ENCODE measurements at places on chromosomes 4 and X. TPM values are rescaled to one million over a fixed set of nuclear protein-coding genes. Genes with fewer than 3 reads are reported as not detected.

DNA sequence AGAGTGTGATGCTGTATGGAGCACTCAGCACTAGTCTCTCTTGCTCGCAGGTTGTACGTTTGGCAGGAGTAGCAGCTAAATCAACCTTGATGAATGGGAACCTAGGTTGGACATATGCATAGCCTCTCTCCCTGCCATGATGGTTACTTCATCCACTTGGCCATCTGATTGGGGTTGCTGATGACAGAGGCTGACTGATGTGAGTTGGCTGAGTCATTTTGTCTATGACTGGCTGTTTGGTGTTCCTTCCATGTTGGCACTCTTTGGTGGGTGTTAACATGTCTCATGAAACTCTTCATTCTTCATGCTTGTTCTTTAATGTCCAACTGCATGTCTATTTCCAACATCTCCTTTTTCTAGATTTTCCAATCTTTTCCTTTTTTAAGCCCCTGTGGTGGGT is 31.6 kb upstream of the SPARCL1 start:
- DNase-seq: no peak

- no peak for DNase-seq
Observed at GRCh38 chrX:123330229-123330942, 146.3 kb downstream of the GRIA3 start.

DNA sequence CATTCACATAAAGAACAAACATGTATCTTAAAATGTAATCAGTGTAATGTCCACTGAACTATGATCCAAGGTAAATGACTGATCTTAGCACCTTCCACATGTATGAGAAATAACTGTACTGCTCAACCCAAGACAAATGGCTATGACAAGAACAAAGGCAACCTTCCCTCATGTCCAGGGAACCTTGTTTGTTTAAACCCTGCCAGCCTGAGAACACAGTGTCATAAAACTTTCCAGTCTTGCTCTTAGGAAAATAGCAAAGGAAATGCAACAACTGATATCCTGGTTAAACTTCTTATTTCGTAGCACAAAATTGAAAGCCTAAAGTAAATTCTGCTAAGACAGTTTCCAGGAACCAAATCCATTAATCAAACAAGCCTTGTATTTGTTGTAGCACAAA is 494.3 kb downstream of the IL15 start:
- no peak for DNase-seq

DNA sequence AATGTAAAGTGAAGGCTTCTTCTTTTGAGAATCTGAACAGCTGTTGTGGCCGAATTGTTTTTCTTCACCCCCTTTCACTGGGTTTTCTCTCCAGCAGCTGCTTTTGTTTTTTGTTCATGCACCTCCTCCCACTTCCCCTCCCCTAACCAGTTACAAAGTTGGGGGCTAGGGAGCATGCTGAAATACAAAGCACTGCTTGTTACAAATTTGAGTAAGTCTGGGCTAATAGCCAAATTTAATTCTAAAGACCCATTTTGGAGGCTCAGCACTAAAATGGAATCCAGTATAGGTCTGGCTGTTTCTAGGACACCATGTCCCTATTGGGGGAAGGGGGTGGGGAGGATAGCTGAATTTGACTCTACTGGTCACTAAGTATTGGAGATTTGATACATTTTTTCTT is 89.2 kb upstream of the GPM6B start:
- peak; percentile 12 for DNase-seq

DNA sequence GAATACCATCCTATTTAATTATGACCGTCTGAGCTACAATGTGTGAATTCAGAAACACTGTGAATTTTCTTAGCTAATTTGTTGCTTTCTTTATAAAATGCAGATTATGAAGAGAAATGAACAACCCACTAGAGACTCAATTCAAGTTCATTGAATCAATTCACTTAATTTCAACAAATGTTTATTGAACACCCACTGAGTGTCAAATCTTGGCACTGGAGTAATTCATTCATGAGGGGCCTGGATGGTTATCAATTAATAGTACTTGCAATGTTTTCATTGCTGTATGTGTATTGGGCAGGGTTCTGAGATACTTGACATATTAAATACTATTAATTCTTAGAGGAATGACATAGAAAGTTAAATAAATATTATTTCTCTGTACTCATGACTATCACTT is 789.4 kb downstream of the STPG2 start:
- no peak for DNase-seq

Gene GUCY1B1
- total RNA-seq: 10.9 TPM

DNA sequence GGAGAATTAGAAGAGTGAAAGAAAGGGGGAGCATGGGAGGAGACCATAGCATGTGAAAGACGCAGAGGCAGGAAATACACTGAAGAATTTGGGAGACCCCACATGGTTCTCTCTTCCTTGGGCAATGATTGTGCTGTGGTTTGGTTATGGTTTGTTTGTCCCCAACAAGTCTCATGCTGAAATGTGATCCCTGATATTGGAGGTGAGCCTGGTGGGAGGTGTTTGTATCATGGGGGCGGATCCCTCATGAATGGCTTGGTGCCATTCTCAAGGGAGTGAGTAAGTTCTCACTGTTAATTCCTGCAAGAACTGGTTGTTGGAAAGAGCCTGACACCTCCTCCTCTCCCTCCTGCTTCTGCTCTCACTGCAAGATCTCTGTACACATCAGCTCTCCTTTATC is 78.6 kb upstream of the RAI2 start:
- no peak for DNase-seq

GRCh38 chr4:63049278-63049677 is 1360.0 kb downstream of the TECRL start:
- DNase-seq: no peak

- peak; percentile 28 for DNase-seq
Observed at GRCh38 chr4:70903291-70903603, 1.1 kb downstream of the MOB1B start.

GRCh38 chr4:115234405-115235093 is 121.1 kb upstream of the NDST4 start:
- DNase-seq: peak; percentile 31

GRCh38 chrX:155148724-155149537 is 67.3 kb upstream of the VBP1 start:
- DNase-seq: peak; percentile 45

GRCh38 chr4:74426101-74426500 is 18.8 kb upstream of the AREG start:
- DNase-seq: no peak

Gene UFSP2
- total RNA-seq: 43.0 TPM

Gene HSFX1
- 0.59 TPM for total RNA-seq

Gene PFKFB1
- 0.74 TPM for total RNA-seq

Gene RAB40AL
- not detected for total RNA-seq

DNA sequence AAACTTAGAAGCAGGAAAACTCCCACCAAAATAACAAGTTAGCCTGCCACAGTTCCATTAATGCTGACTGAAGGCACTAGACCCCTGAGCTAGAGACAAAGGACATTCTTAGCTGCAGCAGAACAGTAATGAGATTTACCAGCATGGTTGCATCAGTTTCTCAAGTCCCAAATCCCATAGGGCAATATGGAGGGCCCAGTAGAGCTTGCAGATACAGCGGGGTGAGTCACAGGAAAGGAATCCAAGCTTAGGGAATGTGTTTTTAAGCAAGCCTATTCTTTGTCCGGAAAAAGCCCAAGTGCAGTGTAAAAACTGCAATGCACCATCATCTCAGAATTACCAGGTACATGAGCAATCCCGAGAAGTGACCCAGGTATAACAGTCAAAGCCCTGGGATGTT is 51.3 kb upstream of the EXOC1L start:
- DNase-seq: peak; percentile 70

DNA sequence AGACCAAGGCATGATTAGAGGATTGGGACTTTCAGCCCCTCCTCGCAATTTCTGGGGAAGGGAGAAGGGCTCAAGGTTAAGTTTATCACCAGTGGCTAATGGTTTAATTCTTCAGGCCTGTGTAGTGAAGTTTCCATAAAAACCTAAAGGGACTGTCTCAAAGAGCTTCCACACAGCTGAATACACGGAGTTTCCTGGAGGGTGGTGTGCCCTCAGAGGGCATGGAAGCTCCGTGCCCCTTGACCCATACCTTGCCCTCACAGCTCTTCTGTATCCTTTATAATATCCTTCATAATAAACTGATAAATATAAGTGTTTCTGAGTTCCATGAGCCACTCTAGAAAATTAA is 66.6 kb upstream of the DDX60 start:
- no peak for DNase-seq

DNA sequence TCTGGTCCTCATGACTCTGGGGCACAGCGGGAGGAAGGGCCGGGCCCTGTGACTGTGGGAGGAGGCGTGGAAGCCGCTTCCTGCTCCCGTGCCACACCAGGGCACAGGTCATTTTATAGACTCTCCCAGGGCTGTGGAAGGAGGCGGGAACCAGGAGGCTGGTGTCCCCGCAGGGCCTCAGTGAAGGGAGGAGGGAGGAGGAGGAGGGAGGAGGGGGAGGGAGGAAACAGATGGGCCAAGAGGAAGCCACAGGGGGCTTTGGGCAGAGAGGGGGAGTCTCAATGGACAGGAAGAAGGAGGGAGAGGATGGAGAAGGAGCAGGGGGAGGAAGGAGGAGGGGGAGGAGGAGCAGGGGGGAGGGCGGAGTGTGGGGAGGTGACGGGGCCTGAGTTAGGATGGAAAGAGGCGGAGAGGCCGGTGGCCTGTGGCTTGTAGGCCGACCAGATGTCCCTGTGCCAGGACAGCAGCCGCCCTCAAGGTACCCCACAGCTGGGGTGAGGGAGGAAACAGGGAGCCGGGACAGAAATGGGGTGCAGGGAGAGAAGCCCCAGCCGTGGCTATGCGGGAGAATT is 6.2 kb upstream of the PLCXD1 start:
- DNase-seq: peak; percentile 80

Gene SRPX
- 4.8 TPM for total RNA-seq

DNA sequence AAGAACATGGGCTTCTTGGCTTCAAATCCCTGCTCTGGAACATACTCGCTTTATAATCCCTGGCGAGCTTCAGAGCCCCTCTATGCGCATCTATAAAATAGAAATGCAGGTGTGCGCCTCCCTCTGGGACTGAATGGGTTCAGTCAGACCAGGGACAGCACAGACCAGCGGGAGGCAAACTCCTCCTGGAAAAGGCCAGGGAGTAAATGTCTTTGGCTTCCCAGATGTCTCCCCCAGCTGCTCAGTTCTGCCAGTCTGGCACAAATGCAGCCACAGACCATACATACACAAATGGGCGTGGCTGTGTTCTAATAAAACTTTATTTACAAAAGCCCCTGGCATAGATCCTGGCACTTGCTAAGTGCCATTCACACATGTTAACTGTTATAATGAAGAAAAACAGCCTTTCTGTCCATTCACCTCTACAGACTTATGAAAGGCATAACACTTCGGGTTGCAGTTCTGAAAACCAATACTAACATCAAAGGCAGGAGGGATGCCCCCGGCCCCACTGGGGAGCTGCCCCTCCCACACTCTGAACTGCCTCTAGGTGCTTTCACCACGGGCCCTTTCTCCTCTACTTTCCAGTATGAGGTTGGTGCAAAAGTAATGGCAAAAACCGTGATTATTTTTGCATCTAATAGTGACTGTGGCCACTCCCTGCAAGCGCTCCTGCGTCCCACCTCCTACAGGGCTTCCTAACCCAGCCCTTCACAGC is 4.6 kb downstream of the JAKMIP1 start:
- no peak for DNase-seq

Gene ATP10D
- 8.1 TPM for total RNA-seq

- DNase-seq: no peak
Observed at GRCh38 chr4:159443975-159444374, 341.1 kb downstream of the RAPGEF2 start.

DNA sequence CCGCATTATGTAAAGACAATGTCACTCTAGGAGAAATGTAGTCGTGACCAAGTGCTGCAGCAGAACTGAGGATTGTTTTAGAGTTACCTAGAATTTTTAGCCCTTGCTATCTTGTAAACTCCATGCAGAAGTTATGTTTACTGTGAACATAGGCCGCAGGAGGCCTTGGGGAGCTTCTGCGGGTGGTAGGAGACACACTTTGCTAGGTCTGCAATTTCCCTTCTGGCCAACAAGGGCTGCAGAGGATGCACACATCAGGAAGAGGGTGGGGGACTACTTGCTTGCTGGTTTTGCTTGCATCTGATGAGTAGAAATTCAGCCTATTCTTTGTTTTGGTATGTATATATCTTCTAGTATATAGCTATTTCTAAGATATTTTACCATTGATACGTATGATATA is 23.1 kb downstream of the BANK1 start:
- no peak for DNase-seq

GRCh38 chr4:7831330-7831729 is 108.3 kb downstream of the AFAP1 start:
- DNase-seq: no peak

- no peak for DNase-seq
Observed at GRCh38 chr4:176575141-176575730, 217.5 kb downstream of the VEGFC start.

DNA sequence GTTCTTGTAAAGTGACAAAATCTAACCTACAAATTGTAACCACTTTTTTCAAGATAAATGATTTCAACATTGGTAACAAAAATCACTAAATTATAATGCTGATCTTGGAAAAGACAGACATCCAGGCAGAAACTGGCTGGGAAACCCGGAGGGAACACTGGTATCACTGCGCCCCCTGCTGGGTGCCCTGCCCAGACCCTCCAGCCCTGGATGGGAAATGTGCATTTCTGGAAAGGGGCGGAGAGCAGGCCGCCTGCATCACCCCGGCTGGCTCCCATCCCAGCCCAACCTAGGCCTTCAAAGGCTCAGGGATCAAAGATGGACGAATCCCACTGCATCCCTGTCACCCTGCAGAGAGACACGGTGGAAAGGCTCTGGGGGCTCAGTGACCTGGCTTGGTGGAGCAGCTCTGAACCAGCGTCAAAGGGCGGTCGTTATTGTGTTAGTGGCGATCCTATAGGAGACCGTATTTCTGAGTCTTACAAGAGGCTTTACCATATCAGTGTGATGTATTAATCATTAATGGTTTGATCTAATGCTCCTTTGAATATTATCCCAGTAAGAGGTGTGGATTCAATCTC is 37.3 kb downstream of the ACOX3 start:
- peak; percentile 86 for DNase-seq

GRCh38 chrX:20267931-20268701 is 1.4 kb upstream of the RPS6KA3 start:
- peak; percentile 61 for DNase-seq

Gene ARSJ
- total RNA-seq: 0.28 TPM

Gene TMEM144
- 2.0 TPM for total RNA-seq

DNA sequence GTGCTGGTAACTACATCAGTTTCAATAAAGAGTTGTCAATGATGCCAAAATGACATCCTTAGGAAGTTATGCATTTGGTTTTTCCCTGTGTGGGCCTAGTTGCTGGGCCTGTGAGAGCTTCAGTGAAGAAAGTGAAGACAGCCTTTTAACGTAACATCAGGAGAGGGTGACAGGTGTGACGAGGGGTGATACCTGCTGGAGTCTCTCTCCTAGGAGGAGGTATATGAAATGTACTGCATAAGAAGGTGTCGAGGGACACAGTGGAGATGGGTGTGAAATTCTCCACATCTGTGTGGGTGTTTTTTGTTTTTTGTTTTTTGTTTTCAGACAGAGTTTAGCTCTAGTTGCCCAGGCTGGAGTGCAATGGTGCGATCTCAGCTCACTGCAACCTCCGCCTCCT is 49.2 kb downstream of the EVC start:
- no peak for DNase-seq

GRCh38 chrX:40503094-40503493 is 77.7 kb upstream of the ATP6AP2 start:
- no peak for DNase-seq

Gene CT55
- not detected for total RNA-seq

Gene PALLD
- 85.7 TPM for total RNA-seq
